ENCODE measurements at places on chromosomes 6 and 20.

DNA sequence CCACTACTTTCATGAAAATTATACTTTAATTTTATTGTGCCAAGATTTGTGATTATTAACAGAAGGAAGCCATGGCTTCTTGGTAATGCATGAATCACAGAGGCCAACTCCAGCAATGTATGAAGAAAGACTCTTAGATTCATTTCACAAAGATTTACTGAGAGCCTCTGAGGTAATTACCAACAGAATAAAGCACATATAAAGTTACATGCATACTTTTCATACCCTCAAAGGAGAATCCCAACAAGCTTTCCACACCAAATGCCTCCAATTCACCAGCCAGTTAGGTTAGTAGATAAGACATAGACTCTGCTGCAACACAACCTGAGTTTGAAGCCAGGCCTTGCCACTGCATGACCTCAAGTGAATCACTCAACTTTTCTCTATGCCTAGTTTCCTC is 41.9 kb downstream of the HBS1L start:
- DNase-seq: peak; percentile 34

DNA sequence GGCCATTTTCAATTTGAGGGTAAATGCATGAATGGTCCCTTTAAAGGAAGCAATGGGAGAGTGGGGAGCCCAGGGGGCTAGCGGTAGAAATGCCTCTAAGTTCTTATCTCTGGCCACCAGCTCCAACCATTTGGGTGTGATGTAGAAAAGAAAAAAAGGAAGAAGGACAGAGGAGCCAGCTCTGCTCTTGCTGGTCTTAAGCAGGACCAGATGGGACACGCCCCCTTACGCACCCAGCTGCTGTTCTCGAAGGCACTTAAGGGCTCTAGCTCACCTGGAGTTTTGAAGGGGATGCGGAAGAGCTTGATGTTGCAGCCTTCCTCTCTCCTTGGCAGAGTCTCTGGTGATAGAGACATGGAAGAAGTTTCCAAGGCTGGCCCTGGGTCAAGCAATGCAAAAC is 59.5 kb upstream of the RNF144B start:
- no peak for DNase-seq

DNA sequence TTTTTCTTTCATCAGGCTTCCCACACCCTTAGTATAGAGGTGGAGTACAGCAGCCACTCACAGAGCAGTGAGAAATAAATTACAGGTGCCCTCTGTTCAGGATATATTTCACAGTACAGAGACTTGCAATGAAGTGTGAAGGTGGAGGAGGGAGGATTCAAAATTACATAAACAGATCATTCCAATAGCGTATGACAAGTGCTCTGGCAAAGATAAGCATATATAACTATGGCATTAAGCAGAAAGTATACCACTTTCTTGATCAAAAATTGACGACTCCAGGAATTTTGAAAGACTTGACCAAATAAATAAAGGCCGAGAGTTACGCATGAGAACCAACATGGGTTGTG is 108.7 kb downstream of the GPX5 start:
- no peak for DNase-seq

- DNase-seq: no peak
Observed at GRCh38 chr6:5249451-5250122, 11.2 kb downstream of the LYRM4 start.

GRCh38 chr6:125866433-125866832 is 75.7 kb downstream of the NCOA7 start:
- no peak for DNase-seq

Data from fibroblast of skin of left biceps (primary cell).